Left lung (tissue), 14 donors: ENCODE measurements at places on chromosomes 5 and 9. TPM values are rescaled to one million over a fixed set of nuclear protein-coding genes. Genes with fewer than 3 reads are reported as not detected.

- no peak for DNase-seq
Measured at GRCh38 chr9:111068383-111068730, 30.1 kb upstream of the LPAR1 start.

DNA sequence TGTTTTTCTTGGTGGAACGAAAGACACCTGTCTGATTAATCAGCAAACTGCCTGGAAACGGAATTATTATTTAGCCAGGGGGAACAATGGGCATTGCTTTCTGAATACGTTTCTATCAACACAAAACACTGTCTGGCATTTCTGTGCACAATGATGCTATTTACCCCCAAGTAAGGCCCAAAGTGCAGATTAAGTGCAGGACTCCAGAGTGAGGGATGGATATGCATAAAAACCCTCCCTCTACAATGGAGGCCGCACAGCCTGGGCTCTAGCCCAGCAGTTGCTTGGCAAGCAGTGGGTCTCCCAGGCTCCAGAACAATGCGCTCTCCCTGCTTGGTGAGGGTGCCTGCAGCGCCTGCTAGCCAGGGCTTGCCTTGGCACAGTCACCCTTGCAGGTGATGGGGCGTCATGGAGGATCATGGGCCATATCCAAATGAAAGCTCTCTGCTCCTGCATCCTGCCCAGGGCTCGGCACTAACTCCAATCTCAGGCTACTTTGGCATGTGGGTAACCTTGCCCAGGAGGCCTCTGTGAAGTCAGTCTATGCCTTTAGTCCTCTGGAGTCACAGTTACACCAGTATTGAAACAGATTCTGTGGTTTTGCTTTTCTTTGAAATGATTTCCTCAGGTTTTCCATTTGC is 11.5 kb upstream of the SPATA24 start:
- DNase-seq, result no peak

- no peak for DNase-seq
Measured at GRCh38 chr5:146630472-146630871, 114.5 kb upstream of the GPR151 start.

- peak; percentile 44 for DNase-seq
Measured at GRCh38 chr5:159286420-159287035, 23.4 kb downstream of the UBLCP1 start.

DNA sequence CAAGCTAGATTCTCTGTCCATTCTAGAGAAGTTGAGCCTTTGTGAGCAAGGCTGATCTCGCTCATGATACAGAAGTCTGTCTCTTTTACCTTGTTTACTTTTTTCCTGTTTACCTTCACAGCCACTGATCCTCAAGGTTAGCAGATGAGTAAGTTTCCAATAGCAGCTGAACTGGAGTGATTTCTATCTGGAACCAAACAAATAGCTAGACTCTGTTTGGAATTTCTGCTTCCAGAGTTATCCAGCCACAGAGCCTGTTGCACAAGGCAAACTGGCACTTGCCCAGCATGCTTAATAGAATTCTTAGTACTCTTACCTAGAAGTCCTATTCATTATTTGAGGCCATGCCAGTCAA is 12.8 kb upstream of the PANK3 start:
- DNase-seq, result no peak

- no peak for DNase-seq
Measured at GRCh38 chr5:61647672-61648071, 315.6 kb downstream of the ZSWIM6 start.

The GADD45G gene
- polyA plus RNA-seq, result 3.9 TPM

The TLR4 gene
- 7.9 TPM for polyA plus RNA-seq

The CCNI2 gene
- 0.42 TPM for polyA plus RNA-seq

The PDE6A gene
- polyA plus RNA-seq, result 0.17 TPM

The NRARP gene
- polyA plus RNA-seq, result 8.6 TPM

The SPRY4 gene
- 34.9 TPM for polyA plus RNA-seq

The IL13 gene
- not detected for polyA plus RNA-seq
